ENCODE measurements at places on chromosomes 11 and 22. TPM values are rescaled to one million over a fixed set of nuclear protein-coding genes. Genes with fewer than 3 reads are reported as not detected.

GRCh38 chr22:38456841-38457699 lies 2.1 kb upstream of the KCNJ4 start:
- no peak for DNase-seq

DNA sequence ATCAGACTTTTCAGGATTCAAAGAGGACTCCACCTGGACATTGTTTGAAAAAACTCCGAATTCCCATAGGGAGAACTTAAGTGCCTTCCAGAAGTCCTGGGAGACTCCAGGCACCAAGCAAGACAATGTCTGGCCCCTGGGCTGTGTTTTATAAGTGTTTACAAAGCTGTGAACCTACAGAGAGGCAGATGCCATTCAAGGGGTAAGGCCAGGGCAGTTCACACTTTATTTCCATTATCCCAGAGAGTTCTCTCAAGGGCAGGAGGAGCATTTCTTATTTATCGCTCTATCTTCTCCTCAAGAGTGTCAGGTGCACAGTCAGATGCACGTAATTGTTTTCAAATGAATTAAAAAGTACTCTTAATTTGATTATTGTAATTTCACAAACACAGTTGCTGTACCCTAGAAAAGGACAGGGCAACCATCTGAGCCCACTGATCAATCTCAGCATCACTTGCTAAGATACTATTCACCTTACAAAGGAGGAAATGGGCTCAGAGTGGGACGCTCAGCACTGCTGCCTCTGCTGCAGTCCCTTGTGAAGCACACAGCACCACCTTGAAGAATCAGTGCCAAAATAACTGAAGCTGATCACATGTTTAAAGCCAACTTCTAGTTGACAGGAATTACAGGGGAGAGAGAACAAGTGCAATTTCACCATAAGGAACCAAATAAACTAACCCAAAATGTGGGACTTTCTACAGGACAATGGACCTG lies 35.0 kb downstream of the RASSF10 start:
- no peak for DNase-seq

CLDN5 gene
- not detected for total RNA-seq

PRODH gene
- total RNA-seq: not detected

GRCh38 chr11:74138021-74138420 lies 32.8 kb downstream of the C2CD3 start:
- no peak for DNase-seq

PGR gene
- not detected for total RNA-seq
